ENCODE measurements at places on chromosomes 7 and 10.

GRCh38 chr10:86165666-86166065 is 200.9 kb downstream of the GRID1 start:
- no peak for DNase-seq

DNA sequence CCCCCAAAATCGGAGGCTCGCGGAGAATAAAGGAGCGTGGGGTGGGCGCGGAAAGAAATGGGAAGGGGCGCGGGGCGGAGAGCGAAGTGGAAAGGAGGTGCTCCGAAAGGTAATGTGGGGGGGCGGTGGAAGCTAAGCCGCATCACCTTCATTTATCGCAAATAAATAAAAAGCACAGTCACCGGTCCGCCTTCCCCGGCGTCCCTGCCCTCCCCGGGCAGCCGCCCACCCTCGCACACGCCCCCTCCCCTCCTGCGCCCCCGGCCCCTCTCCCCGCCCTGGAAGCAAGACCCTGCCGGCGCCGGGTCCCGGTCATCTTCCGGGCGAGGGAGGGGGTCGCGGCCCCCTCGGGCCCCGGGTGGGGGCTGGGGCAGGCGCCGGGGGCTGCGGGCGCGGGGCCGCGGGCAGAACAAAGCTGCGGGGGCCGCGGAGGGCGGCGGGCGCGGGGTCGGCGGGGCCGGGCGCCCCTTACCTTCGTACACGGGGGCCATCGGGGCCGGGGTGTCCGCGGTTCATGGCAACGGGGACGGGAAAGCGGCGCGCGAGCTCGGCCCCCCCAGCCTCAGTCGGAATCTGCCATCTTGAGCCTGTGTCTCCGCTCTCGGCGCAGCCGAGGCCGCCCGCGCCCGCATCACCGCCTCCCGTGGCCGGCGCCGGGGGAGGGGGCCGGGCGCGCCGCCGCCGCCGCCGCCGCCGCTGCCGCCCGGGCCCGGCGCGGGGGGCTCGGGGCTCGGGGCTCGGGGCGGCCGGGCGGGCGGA is 486 bp downstream of the HIPK2 start:
- DNase-seq, result peak; percentile 30

GRCh38 chr7:23020742-23021401 is 6.9 kb upstream of the HYCC1 start:
- DNase-seq, result peak; percentile 85

- no peak for DNase-seq
These were observed 88.5 kb downstream of the CTNNA3 start for GRCh38 chr10:67607472-67607871.

DNA sequence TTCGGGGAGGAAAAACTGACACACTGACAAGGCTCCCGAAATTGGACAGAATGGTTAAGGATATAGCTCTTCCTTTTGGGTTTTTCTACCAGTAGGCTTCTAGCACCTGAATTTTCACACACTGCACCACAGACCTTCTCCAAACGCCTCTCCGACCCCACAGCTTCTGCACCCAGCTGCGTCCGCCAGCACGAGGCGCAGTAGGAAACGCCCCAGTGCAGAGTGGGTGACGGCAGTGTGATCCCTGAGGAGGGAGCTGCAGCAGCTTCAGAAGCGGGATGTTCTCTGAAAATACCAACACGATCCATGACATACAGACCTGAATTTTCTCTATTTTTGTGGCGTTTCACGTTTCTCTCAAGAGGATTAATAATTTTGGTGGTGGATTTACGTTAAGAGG is 25.9 kb downstream of the HSPB1 start:
- DNase-seq, result no peak

DNA sequence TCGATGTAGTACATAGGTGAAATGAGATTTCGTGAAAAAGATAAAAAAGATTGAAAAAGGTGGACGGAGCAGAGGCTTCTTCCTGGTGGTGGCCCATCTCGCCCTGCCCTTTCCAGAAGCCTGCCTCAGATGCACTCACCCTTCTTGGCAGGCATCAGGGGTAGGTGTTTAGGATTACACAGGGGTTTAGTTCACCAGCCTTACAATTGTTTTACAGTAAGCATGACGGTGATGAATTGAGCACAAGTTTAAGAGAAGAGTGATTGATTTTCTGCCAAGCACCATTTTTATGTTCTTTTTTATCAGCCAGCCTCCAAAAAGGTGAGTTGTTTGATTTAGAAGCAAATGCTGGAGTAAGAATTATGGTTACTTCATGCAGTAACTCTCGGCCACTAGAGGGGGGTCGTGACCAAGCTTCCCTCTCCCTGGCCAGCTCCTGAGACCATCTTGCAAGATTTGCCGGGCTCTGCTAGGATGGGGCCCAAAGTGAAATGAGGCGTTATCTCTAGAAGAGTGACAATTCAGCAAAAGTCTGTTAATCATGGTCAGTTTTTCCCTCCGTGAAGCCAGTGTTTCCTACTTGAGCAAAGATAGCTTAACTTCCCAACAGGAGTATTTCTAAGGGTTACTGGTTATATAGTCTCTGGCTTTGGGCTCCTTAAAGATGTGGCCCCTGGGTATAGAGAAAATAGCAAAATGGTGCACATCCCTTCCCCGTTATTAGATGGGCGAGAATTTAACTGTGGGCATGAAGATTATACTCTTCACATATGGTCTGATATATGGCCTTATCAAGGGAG is 228.8 kb downstream of the BMPER start:
- DNase-seq, result peak; percentile 71

DNA sequence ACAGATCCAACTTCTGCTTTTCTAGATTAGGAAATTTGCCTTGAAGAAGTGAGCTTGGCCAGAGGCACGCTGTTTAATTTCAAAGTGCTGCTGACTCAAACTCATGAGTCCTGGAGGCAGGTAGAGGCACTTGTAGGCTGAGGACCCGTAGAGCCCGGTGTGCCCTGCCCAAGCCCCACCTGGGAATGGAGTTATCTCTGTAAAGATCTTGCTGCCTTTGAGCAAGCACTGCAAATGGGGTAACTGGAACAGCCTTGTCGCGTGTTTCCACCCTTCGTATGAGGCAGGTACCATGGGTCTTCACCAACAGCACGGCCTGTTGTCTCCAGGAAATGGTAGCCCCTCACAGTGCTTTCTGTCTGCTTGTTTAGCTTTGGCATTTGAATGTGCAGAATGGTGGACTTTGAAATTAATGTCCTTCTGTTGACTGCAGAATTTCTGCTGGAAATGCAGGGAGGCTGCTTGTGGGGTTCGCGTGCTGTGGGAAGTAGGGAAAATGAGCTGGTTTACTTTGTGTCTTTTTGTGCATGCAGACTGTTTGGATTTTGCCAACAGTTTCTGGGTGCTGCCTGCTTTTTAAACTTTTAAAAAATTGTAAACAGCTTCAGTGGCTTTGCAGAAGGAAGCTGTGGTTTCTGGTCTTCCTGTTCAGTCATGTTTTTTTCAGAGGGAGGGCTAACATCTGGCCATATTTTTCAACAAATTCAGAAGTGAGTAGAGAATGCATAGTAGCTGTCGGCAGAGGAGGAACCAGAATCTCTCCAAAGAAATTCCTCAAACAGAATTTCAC is 27.2 kb downstream of the CCM2 start:
- DNase-seq, result peak; percentile 18

DNA sequence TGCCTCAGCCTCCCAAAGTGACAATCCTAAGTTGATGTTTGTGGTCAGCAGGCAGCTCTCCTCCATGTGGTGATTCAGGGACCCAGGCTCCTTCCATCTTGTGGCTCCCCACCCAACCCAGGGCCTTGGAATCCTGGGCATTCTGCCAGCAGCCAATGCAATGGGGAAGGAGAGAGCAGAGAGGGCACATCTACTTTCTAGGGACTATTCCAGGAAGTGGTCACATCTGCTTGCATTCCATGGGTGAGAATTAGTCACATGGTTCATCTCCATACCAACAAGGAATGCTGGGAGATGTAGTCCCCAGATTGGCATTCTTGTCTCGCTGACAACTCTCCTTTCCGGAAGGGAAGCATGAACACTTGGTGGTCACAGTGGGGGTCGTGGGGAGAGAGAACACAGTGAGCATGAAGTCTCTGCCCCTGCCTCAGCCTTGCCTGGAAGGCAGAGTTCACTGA is 9.9 kb upstream of the SRRM3 start:
- DNase-seq, result peak; percentile 59

DNA sequence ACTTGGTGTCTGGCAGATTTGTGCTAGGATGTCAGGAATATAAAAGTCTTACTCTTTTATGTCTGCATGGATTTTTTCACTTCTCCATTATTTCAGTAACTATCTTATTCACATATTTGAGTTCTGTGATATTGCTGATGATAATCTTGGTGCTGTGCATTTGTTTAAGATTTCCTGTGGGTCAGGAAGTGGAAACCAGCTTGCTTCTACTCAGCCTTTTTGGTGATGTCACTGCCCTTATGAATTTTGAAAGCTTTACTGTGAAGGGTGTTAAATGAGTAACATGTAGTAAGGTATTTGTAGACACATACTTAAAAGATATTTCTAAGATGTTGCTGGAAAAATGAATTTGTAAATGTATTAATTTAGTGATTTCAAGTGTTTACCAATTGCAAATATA is 69.5 kb upstream of the VOPP1 start:
- no peak for DNase-seq

- no peak for DNase-seq
These were observed 35.5 kb downstream of the FRMPD2 start for GRCh38 chr10:48238826-48239520.

DNA sequence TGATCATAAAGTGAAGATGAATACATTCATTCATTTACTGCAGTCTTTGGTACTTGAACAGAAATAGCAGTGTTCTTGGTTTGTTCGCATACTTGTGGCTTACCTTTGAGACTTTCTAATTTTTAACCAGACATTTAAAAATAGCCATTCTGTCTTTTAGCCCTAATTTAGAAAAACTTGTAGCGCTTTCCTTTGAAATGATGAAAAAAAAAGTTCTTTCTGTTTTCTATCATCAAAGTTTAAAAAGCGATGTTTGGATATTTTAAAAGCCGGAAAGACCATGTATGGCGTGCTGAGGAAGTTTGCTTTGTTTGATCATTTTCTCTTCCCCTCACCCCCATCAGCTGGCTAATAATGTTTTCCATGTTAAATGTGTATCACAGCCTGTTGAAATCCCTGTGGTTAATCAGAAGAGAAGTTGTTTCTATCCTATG is 116.3 kb downstream of the CUX1 start:
- DNase-seq, result no peak

- peak; percentile 56 for DNase-seq
These were observed 191.3 kb downstream of the FGFR2 start for GRCh38 chr10:121406823-121407545.

DNA sequence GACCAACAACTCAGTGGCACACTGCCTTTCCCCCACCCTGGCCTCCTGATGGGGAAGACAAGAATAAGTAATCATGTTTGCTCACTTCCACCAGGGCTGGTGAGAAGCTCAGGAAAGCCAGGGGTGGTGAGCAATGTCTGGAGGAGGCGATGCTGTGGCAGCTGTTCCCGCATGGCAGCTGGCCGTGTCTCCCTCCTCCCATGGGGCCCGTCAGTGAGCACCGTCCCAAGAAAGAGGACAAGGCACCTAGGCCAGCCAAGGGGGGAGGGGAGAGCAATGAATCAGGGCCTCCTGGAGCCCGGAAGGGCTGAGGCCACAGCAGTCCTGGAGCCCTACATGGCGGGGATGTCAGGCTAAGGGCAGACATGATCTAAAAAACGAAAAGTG is 69.2 kb upstream of the INSIG1 start:
- DNase-seq, result peak; percentile 62

DNA sequence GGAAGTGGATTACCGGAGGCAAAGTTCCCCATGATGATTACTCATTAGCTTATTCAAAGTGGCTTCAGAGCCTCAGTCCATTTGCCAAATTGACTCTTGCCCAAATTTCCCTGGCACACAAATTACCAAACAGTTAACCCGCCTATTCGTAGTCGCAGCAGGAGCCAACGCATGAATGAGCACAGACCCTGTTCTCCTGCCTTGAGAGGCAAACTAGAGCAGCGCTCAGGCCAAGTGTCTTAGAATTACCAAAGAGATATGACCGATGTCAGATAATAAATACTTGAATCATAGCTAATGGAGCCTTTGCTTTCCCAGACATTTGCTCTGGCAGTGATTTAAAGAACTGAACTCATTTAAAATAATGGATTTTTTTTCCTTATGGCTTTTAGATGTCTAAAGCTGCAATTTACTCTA is 64.9 kb downstream of the CTTNBP2 start:
- peak; percentile 72 for DNase-seq

DNA sequence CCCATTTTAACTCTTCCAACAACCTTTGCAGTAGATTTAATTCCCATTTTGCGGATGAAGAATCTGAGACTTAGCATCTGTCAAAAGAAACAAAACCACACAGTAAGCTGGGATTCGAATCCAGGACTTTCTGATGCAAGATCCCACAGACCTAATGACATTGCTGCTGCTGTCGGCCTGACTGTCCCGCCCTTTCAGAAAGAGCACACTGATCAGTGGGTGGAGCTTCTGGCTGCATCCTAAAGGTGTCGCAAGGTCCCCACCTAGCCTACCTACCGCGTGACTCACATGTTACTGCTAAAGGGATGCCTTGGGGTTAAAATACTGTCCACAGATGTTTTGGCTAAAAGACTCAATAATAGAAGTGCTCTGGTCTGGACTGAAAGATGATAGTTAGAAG is 134.7 kb downstream of the EMX2 start:
- DNase-seq, result no peak

- no peak for DNase-seq
These were observed 737.1 kb upstream of the AUTS2 start for GRCh38 chr7:68861171-68861570.

- no peak for DNase-seq
These were observed 116.6 kb upstream of the GALNT17 start for GRCh38 chr7:71015252-71015900.

GRCh38 chr7:78607099-78607498 is 808.5 kb downstream of the PHTF2 start:
- DNase-seq, result no peak

- DNase-seq, result peak; percentile 37
These were observed 45.5 kb upstream of the VKORC1L1 start for GRCh38 chr7:65827366-65827765.

DNA sequence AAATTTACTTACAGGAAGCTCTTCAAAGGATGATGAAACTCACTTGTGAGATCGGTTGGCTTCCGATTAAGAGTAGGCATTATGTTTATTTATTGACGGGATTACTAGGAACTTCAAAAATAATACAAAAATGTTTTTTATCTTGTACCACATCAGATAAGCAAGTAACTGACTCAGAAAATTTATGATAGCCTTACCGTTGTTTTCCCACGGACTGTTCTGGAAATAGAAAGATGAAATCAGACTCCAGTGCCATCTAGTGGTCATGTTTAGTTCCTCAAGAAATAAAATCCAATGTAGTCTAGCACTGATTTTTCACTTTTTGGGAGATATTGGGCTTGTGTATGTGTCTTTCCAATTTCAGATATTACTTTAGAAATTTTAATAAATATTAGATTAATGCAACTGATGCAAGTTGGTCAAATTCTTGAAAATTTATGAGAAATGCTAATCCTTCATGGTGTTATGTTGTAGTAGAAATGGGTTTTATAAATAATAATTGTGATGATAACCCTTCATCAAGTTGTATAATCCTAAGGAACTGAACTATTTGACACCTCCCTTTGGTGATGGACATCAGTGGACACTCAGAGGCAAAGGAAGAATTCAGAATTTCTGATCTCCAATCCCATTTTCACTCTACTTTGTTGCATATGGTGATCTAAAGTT is 168.8 kb downstream of the TMEM26 start:
- peak; percentile 73 for DNase-seq

- DNase-seq, result no peak
These were observed 220.0 kb upstream of the SEMA3C start for GRCh38 chr7:81138870-81139269.

- DNase-seq, result no peak
These were observed 38.8 kb downstream of the AKR1D1 start for GRCh38 chr7:138115047-138115446.
